ENCODE measurements at places on chromosomes 12 and 14.

- no peak for DNase-seq
These were observed 585.6 kb upstream of the MIS18BP1 start for GRCh38 chr14:45838597-45838996.

DNA sequence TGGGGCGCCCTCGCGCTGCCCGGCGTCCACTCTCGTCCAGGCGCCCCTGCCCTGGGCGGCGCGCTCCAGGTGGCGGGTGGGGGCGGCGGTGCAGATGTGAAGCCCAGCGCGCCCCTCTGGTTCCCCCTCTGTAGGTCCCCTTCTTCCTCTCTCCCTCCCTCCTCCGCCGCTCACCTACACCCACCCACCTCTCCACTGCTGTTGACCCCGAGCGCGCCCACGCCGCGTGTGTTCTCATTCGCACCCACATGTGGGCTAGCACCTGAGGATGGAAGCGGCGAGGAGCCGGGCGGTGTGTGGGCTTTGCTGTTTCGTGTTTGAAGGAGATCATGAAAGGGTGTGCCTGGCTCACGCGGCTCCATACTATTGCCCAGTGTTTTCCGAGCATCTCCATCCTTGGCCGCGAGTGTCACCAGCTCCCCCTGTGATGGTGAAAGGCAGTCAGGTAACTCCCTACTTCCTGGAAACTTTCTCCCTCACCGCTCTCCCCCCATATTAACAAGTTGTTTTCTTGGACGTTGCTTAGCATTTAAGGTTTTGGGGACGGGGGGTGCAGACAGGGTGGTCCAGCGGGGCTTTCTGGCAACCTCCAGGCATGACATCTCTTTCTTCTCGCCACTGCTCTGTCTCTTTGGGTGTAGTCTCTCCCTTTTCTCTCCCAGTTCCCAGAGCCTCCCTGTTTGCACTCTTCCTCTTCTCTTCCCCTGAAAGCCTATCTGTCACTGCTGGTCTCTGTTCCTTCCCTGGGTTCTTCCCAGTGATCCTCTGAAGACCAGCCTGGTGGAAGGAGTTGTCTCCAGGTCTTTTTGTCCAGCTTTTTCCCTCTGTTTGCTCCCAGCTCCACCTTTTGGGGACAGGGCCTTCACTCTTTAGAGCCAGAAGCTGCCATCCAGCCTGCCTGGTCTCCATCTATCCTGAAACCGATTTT is 1.6 kb downstream of the CACNA1C start:
- DNase-seq: no peak

DNA sequence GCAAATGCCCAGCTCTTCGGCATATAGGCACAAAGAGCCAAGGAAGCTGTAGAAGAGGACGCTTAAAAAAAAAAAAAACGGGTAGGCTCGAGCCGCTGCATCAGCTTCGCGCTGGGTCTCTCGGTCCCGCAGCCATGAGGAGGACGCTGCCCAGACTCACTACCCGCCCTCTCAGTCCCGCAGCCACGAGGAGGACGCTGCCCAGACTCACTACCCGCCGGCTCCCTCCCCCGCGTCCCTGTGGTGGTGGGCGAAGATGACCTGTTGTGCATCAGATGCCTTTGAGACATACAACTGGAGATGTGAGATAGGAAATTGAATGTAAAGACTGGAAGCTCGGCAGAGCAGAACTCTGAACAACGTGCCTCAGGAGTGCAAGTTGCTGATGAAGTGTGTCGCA is 11.4 kb upstream of the SPSB2 start:
- DNase-seq: no peak

- no peak for DNase-seq
These were observed 43.3 kb upstream of the MBIP start for GRCh38 chr14:36363704-36364103.

- DNase-seq: no peak
These were observed 16.8 kb upstream of the DYNC1H1 start for GRCh38 chr14:101947577-101947903.

- DNase-seq: no peak
These were observed 150.0 kb downstream of the GPR65 start for GRCh38 chr14:88154926-88155325.

DNA sequence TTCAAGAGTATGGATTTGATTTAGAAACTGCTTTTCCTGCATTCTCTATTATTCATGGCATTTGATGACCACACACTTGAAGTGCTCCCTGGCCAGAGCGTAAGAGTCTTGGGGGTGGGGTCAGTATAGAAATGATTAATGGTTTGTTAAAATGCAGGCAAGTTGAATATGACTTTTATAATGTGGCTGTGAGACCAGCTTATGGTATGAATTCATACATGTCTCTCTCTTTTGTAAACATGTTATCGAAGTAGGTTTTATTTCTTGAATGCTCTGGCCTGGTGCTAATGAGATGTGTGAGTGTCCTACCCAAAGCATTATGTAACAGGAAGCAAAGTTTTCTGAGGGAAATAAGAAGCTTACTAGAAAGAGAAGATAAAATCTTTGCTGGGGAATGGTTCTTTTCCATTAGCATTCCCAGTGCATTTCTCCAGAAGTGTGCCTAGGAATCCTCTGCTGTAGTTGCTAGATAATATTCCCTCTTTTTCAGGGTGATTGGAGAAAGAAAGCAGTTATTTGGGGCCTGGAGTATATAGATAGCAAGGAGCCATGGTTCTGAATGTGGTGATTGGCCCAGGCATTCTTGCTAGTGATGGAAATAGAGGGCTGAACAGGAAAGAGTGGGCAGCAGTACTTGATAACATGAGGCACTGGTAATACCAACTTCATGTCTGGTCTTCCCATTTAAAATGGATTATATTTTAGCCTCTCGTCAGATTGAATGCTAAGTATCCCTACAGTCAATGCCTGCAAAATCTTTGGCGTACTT is 289.7 kb downstream of the RAD51B start:
- DNase-seq: no peak

DNA sequence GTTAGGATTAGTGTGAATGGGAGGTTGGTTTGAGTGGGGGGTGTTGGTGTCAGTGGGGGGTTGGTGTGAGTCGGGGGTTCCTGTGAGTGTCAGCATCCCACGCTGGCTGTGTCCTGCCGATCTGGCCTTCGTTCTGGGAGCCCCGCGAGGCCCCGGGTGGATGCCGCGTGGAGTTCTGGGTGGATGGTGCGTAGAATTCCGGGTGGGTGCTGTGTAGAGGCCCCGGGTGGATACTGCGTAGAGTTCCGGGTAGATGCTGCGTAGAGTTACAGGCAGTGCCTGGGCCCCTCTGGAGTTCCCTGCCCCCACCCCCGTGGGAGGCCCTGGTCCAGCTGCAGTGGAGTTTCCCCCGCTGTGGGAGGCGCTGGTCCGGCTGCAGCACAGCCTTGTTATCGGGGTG is 8.7 kb downstream of the NOC4L start:
- DNase-seq: no peak

- no peak for DNase-seq
These were observed 21.7 kb downstream of the AICDA start for GRCh38 chr12:8590842-8591545.

GRCh38 chr14:94244182-94244581 is 48.9 kb downstream of the SERPINA10 start:
- DNase-seq: no peak

DNA sequence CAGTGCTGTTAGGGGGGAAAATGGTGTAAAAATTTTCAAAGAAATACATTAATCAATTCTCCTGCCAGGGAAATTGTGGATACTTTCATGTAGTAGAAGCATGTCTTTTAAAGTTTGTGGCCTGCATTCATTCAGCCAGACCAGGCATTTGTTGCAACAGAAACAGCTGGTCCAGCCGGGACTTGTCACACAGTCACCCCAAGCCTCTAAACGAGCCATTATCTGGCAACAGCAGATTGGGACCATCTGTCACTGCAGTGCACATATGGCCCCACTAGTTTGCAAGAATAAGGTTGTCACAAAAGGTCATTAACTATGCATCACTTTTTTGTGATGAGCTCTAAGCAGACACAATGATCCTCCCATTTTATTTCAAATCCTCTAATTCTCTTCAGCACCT is 193.9 kb downstream of the PHLDA1 start:
- no peak for DNase-seq

DNA sequence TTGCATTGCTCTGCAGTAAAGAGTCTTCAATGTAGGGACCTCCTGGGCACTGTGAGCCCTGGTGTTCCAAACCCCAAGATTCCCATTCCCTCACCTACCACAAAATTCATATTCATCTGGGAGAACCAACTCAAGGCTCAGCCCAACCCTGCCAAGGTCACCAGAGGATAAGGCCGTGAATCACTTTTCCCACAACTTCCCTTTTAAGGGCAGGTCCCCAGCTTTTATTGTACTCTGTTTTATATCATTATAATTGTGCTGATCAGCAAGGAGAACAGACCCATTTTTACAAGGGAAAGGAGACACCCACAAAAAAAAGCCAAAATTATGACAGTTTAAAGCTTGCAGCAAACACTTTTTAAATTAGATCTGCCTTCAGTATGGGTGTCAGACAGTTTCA is 363.0 kb upstream of the FKBP4 start:
- DNase-seq: no peak

DNA sequence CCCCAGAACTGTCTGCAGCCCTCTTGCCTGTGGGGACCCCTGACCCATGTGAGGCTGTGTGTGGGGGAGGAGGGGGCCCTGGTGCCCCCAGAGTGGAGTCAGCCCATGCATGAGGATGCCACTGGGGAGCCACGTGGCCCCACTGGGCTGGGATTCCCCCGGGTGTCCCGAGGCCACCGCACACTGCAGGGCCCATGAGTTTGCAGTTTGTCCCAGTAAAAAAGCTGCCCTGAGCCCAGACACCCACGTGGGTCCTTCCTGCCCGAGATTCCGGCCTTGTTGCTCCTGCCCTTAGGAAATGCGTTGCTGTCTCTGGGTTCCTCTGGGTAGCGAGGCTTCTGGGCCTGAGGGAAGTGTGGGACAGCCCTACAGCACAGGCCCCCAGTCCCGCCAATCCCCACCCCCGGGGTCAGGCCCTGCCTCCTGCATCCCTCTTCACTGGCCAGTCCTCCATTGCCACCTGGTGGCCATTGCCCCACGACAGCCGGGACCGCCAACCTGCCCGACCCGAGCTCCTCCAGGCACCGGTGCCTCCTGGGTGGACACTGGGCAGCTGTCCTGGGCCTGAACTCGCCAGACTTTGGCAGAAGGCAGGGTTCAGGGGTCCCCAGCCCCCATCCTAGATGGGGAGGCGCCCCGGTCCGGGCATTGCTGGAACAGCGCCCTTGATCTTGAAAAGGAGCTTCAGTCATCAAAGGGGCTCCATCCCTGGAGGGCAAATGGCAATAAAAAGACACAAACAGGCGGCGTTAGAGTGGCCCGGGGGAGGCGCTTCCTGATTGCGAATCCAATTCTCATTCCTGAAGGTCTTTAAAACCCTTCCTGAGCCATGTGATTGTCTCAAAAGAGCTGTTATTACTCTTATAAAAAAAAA is 15.6 kb upstream of the C14orf180 start:
- no peak for DNase-seq

- DNase-seq: no peak
These were observed 77.7 kb downstream of the FLRT2 start for GRCh38 chr14:85607651-85608081.

- DNase-seq: no peak
These were observed 49.8 kb downstream of the SLC6A12 start for GRCh38 chr12:164207-164606.

- no peak for DNase-seq
These were observed 431.5 kb upstream of the OR4E1 start for GRCh38 chr14:22105006-22105623.

- no peak for DNase-seq
These were observed 30.4 kb downstream of the CCNK start for GRCh38 chr14:99511421-99512109.

- DNase-seq: no peak
These were observed 3.2 kb downstream of the CATSPERB start for GRCh38 chr14:91728616-91729183.

DNA sequence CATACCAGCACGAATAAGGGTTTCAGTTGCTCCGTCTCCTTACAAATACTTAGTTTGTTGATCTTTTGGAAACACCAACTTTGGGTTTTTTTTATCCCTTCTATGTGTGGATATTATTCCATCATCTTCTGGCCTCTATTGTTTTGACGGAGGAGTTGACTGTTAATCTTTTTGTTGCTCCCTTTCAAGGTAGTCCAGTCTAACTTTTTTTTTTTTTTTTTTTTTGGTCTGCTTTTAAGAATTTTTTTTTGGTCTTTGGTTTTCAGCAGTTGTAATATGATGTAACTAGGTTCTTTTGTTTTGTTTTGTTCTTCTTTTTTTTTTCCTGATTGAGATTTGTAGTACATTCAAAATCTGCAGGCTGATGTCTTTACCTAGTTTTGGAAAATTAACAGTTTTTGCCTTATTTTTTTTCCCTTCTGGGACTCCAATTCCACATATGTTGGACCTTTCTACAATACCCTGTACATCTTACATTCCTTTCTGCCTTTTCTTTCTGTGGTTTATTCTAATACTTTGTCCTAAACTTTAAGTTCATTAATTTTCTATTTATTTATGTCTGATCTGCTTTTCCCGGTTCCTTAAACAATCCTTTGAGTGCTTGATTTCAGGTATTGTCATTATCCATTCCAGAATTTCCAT is 54.9 kb downstream of the DNAH10 start:
- DNase-seq: no peak

DNA sequence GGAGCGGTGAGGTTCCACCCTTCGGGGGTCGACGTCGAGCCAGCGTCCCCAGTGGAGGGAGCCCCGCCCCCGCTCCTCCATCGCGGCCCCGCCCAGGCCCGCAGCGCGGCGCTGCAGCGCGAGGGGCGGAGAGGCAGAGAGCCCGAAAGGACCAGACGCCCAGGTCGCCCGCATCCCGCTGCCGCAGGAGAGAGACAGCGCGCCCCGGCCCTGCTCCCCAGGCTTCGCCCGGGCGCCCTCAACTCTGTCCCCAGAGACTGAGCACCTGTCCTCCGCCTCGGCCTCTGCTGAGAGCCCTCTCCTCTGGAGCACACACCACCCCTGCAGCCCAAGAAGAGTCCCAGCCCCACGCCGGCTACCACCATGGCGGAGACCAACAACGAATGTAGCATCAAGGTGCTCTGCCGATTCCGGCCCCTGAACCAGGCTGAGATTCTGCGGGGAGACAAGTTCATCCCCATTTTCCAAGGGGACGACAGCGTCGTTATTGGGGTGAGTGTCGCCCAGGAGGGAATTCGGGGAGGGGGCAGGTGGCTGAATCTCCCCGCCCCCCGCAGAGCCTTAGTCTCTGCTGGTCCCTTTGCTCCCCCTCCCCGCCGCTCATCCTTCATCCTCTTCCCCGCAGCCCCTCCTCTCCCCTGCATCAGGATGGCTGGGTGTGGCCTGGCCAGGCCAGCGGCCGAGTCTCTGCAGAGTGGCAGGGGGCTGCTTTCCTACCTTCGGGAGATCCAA is at the start of gene KIF5A:
Gene KIF5A, plus strand, starts transcription at position 136 of the 732 bp plus-strand sequence. Its CDS starts 228 bp downstream, at position 364.
- DNase-seq: no peak

DNA sequence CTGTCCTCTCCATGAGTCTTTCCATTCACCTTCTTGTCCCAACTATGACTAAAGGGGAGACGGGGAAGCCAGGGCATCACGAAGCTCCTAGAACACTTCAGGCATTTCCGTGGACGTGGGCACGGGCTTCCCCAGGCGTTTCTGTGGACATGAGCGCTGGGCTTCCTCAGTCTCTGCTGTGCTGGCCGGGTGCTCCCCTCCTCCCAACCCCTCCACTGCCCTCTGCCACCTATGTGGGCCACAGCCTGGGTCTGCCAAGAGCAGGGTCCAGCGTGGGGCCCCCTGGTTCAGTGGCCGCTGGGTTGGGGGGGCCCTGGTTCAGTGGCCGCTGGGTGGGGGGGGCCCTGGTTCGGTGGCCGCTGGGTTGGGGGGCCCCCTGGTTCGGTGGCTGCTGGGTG is 14.8 kb downstream of the HIP1R start:
- no peak for DNase-seq

- no peak for DNase-seq
These were observed 196.7 kb upstream of the PELI2 start for GRCh38 chr14:55921511-55921910.

GRCh38 chr12:132354211-132354981 is 25.0 kb upstream of the GALNT9 start:
- DNase-seq: no peak

- DNase-seq: no peak
These were observed 56.1 kb upstream of the FUT8 start for GRCh38 chr14:65356327-65356836.
